ENCODE measurements at places on chromosomes 2 and 18. TPM values are rescaled to one million over a fixed set of nuclear protein-coding genes. Genes with fewer than 3 reads are reported as not detected.

Gene CNRIP1
- not detected for total RNA-seq

DNA sequence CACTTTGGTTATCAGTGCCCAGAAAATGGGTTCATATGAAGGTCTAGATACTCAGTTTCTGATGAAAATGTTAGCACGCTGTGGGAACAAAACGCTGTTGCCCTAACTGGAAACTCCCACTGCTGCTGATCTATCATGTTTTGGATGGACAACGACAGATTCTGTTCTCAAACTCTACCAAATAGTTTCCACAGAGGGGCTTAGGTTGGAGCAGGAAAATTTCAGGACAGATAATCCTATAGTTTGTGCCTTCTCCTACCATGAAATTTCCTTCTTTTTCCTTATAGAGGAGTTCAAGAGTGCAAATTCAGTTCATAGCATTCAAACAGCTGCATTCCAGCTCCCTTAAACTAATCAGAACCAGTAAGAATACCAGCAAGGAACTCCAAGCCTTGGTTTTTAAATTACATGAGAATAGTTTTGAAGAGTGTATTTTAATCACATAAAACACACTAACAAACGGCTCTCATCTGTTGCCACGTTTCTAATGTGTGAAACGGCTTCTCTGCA lies 58.7 kb upstream of the RALBP1 start:
- DNase-seq: no peak

DNA sequence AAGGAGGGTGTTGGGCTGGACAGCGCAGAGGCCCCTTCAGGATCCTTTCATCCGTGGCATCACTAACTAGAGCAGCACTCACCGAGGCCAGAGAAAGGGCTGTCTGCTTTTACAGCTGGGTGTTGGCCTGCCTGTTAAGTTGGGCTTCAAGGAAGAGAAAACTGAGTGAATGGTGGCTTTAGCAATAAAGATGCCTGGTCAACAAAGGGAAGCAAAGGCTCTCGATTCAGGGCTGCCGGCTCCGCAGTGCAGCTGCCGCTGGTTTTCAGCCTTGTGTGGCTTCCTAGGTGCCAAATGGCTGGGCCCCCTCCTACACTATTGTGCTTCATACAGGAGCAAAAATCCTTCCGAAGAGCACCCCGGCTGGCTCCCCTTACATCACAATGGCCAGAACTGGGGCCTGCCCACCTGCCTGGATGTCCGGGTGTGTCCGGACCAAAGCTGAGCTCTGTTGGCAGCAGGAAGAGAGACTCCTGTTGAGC lies 61.0 kb upstream of the GPR45 start:
- no peak for DNase-seq

- no peak for DNase-seq
Measured at GRCh38 chr2:219983836-219984235, 356.4 kb downstream of the SLC4A3 start.

- DNase-seq: no peak
Measured at GRCh38 chr2:20649976-20650375, 922 bp downstream of the HS1BP3 start.

Gene FZD7
- 1.0 TPM for total RNA-seq

Gene FAM210A
- 51.7 TPM for total RNA-seq

GRCh38 chr18:10213526-10213925 lies 240.9 kb upstream of the APCDD1 start:
- DNase-seq: no peak

GRCh38 chr2:10634495-10634894 lies 55.3 kb downstream of the NOL10 start:
- no peak for DNase-seq

DNA sequence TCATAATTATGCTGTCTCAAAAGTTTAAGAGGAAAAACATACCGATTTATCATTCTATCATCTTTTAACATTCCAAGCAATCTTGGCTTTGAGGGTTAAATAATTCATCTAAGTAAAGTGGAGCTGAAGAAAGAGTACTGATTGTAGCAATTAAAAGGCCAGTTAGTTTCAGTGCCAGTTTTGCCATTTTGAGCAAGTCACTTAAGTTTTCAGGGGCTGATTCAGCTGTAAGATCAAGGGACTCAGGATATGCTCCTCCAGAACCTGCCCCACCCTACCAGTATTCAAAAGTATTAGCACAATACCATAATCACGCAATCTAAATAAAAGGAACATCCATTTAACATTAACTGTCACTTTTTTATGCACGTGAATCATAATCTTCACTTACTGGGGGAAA lies 1.9 kb downstream of the SS18 start:
- DNase-seq: no peak

DNA sequence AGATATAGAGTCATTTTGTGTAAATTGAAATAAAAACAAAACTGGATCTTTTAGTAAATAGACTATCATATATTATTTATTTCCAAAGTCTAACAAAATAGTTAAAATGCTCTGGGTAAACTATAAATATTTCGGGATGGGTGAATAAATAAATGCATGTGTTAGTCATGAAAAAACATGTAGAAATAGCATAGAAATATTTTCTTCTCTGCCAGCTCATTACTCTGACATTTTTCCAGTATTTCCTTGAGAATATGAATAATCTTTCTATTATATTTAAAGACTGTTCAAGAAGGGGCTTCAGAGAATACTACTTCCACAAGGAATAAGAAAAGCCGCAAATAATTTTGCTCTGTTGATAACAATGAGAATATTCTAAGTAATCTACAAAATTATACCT lies 880.4 kb downstream of the TRIB2 start:
- DNase-seq: no peak

Gene NEU2
- not detected for total RNA-seq

Gene LYPD6B
- total RNA-seq: not detected

Data from activated naive CD4-positive, alpha-beta T cell treated with anti-CD3 and anti-CD28 coated beads, Interleukin-2, amount 50 U/mL, for 72 hours (primary cell).